Panc1 (cell line): ENCODE measurements at places on chromosomes 16 and 17. TPM values are rescaled to one million over a fixed set of nuclear protein-coding genes. Genes with fewer than 3 reads are reported as not detected.
A peak's percentile ranks its signal among the peaks of the same experiment; 100 is the strongest.

DNA sequence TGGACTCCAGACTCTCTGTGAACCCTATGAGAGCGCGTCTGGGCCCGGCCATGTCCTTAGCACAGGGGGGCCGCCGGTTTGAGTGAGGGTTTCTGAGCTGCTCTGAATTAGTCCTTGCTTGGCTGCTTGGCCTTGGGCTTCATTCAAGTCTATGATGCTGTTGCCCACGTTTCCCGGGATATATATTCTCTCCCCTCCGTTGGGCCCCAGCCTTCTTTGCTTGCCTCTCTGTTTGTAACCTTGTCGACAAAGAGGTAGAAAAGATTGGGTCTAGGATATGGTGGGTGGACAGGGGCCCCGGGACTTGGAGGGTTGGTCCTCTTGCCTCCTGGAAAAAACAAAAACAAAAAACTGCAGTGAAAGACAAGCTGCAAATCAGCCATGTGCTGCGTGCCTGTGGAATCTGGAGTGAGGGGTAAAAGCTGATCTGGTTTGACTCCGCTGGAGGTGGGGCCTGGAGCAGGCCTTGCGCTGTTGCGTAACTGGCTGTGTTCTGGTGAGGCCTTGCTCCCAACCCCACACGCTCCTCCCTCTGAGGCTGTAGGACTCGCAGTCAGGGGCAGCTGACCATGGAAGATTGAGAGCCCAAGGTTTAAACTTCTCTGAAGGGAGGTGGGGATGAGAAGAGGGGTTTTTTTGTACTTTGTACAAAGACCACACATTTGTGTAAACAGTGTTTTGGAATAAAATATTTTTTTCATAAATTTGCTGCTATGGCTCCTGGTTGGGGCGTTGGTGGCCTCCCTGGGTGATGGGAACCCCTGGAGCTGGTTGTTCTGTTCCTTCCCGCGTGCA is 23.1 kb downstream of the STAT5A start:
- no peak overlapping the region for H3K4me3 ChIP-seq
- no peak for DNase-seq
- H3K36me3 ChIP-seq, result no peaks in the 10 kb centered on the region
- peak overlapping the region; percentile 84 for H3K27ac ChIP-seq
- H3K4me1 ChIP-seq, result peaks cover 46% of the 10 kb centered on the region

DNA sequence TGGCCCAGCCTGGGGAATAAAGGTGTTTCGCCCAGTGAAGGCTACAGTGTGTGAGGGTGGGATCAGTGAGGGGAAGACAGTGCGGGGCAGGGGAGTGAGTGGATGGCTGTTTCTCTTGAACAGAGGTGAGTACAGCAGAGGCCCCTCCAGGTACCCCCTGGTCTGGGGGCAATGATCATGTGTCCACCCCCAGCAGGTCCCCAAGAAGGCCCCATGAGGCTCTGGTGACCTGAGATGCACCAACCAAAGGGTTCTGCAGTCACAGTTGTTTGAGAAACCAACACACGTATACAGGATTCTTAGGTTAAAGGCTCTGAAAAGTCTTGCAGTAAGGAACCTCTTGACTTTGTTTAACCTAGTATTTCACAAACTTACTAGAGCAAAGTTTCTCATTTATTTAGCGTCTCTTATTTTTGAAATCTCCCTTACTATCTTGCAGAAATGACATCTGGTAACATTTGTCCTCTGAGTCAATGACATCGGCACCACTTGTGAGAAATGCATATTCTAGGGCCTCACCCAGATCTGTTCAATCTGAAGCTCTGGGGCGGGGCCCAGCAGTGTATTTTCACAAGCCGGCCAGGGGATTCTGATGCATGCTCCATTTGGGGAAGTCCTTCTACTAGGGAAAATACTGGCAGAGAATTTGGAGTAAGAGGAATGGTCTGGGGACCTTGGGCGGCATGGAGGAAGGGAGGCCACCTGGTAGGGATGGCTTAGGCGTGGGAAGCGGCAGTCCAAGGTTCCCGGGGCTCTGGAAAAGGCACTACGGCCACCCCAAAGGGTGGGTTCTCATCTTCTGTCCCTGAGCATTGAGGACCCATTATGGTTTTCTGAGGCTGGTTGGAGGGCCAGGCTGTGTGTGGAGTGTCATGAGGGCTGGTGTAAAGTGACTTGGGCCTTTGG is 217.3 kb downstream of the NTN1 start:
- DNase-seq, result no peak
- no peaks in the 10 kb centered on the region for H3K36me3 ChIP-seq
- peak overlapping the region; percentile 59 for H3K4me3 ChIP-seq
- no peak overlapping the region; the same call in 1 of the 2 replicates for H3K27ac ChIP-seq

- H3K4me1 ChIP-seq, result no peaks in the 10 kb centered on the region
- H3K27me3 ChIP-seq, result no peaks in the 10 kb centered on the region
- no peak for DNase-seq
- H3K36me3 ChIP-seq, result no peaks in the 10 kb centered on the region
- H3K27ac ChIP-seq, result no peak overlapping the region
- H3K4me3 ChIP-seq, result no peak overlapping the region
Observed at GRCh38 chr16:6988846-6989245, 343.8 kb upstream of the RBFOX1 start.

GRCh38 chr16:82761236-82761635 is 134.5 kb downstream of the CDH13 start:
- H3K4me3 ChIP-seq, result no peak overlapping the region
- no peaks in the 10 kb centered on the region for H3K36me3 ChIP-seq
- no peaks in the 10 kb centered on the region for H3K4me1 ChIP-seq
- no peak overlapping the region for H3K27ac ChIP-seq
- no peaks in the 10 kb centered on the region for H3K27me3 ChIP-seq
- DNase-seq, result no peak

GRCh38 chr17:51147650-51148049 is 5.7 kb upstream of the NME1 start:
- H3K27me3 ChIP-seq, result no peaks in the 10 kb centered on the region
- no peaks in the 10 kb centered on the region for H3K36me3 ChIP-seq
- no peak overlapping the region for H3K27ac ChIP-seq
- DNase-seq, result no peak
- no peaks in the 10 kb centered on the region for H3K4me1 ChIP-seq
- H3K4me3 ChIP-seq, result no peak overlapping the region

DNA sequence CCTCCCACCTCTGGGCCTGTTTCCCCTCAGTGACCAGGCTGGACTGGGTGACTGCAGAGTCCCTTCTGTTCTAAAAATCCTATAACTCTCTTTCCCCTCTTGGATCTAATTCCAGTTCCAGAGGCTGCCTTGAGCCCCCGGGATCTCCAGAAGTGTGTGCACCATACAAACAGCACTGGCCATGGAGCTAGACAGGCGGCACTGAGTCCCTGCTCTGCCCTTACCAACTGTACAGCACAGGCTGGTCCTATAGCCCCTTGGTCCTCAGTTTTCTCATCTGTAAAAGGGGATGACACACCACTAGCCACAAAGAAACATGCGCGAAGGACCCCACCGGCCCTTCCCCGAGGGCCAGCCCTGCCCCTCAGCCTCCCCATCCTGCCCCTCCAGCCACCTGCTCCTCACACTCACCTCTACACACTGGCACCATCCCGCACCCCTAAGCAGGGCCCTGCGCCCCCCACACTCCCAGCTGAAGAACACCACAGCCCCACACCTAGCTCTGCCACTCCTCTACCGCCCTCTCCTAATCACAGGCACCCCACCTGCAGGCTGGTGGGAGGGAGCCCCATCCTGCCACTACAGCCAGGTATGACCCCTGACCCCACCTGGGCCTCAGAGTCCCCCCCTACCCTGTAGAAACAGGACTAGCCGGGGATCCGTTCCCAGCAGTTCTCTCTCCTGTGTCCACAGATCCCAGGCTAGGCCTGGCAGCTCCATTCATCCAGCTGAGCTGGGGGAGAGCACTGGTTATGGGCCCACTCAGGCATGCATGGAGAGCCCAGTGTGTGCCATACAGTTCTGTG is 913 bp upstream of the KRT16 start:
- H3K27me3 ChIP-seq, result no peaks in the 10 kb centered on the region
- no peak for DNase-seq
- no peaks in the 10 kb centered on the region for H3K36me3 ChIP-seq

DNA sequence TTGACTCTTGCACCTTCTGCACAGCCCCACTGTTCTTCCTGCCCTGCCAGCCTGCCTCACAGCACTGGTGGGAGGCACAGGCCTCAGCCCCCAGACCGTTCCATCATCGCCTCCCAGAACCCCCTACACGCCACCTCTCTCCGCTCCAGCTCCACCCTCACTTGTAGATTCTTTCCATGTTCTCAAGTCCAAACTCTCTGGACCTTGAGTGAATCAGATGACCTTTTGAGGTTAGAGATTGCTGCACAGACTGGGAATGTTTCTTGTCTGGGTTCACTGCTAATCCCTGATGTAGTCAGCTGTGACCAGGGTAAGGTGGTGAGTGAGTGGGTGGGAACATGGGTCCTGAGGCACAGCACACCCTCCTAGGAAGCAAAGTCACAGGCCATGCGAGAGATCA is 272.4 kb downstream of the IRF8 start:
- H3K27me3 ChIP-seq, result peaks cover 5% of the 10 kb centered on the region; the same call in 1 of the 2 replicates
- no peak overlapping the region for H3K4me3 ChIP-seq
- H3K36me3 ChIP-seq, result no peaks in the 10 kb centered on the region
- no peak for DNase-seq
- H3K4me1 ChIP-seq, result no peaks in the 10 kb centered on the region
- H3K27ac ChIP-seq, result no peak overlapping the region

DNA sequence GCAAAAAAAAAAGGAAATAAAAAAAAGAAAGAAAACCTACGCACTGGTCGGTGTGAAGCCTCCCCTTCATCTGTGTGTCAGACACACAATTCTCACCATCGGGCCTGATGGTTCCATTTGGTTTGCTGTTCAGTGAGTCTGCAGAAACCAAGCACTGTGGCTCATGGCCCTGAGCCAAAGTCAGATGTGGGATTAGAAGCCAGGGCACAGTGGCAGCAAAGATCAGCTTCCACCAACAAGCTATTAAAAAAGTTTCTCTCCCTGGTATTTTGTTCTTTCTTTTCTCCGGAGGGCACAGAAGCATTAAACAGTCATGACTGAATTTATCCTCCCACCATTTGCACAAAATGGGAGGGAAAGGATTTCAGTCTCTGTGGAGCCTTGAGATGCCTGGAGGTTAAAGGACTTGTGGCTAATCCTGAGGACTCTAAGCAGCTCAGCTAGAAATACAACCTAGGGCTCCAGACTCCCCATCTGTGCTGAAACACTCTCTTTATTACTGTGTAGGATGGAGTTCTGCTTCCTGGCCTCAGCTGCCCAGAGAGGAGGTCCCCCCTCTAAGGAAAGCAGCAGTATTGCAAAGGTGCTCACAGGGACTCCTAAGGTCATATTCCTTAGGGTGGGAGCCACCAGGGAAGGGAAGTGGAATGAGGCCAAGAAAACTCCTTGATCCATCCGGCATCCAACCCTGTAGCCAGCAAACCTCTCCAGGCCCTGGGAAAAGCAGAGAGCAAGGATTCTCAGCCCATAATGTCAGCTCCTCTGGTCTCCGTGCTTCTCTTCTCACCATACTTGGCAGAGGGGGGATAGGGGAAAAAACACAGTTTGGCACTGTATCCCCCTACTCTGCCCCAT is 28.2 kb downstream of the SLC39A11 start:
- peaks cover 12% of the 10 kb centered on the region for H3K4me1 ChIP-seq
- H3K27me3 ChIP-seq, result no peaks in the 10 kb centered on the region
- no peak overlapping the region for H3K4me3 ChIP-seq
- H3K27ac ChIP-seq, result no peak overlapping the region
- no peak for DNase-seq

- no peaks in the 10 kb centered on the region; the same call in 1 of the 2 replicates for H3K36me3 ChIP-seq
- peak overlapping the region; percentile 78 for H3K27ac ChIP-seq
- H3K4me1 ChIP-seq, result peaks cover 10% of the 10 kb centered on the region
- DNase-seq, result peak; percentile 62
- H3K27me3 ChIP-seq, result no peaks in the 10 kb centered on the region
Observed at GRCh38 chr17:75404223-75404730, 1.2 kb downstream of the GRB2 start.

DNA sequence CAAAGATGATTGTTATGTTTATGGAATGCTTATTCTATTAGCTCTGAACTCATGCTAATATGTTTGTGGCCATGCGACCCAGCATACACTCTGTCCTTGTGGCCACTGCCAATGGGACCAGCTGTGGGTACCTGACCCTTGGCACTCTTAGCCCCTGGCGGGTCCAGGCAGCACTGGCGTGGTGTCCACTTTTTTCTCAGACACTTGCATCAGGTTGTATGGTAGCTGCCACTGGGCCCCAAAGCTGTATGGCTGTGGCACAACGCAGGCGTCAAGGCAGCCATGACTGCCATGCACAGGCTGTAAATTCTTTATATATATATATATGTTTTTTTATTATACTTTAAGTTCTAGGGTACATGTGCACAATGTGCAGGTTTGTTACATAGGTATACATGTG is 12.2 kb upstream of the WNT9B start:
- H3K4me3 ChIP-seq, result no peak overlapping the region
- DNase-seq, result no peak
- no peak overlapping the region for H3K27ac ChIP-seq
- peaks cover 3% of the 10 kb centered on the region; the same call in 1 of the 2 replicates for H3K27me3 ChIP-seq
- H3K36me3 ChIP-seq, result no peaks in the 10 kb centered on the region

- DNase-seq, result no peak
- H3K36me3 ChIP-seq, result no peaks in the 10 kb centered on the region
- peak overlapping the region; percentile 84; the same call in 1 of the 2 replicates for H3K27ac ChIP-seq
- peaks cover 44% of the 10 kb centered on the region for H3K4me1 ChIP-seq
- no peaks in the 10 kb centered on the region for H3K27me3 ChIP-seq
Observed at GRCh38 chr17:82386881-82387704, 15.5 kb downstream of the UTS2R start.

- H3K27ac ChIP-seq, result no peak overlapping the region
- peaks cover 20% of the 10 kb centered on the region for H3K4me1 ChIP-seq
- no peaks in the 10 kb centered on the region for H3K36me3 ChIP-seq
- DNase-seq, result no peak
- H3K4me3 ChIP-seq, result no peak overlapping the region
- no peaks in the 10 kb centered on the region for H3K27me3 ChIP-seq
Observed at GRCh38 chr16:77221482-77221881, 22.3 kb downstream of the SYCE1L start.

GRCh38 chr17:28471531-28472342 is 1.7 kb upstream of the SLC13A2 start:
- no peaks in the 10 kb centered on the region for H3K36me3 ChIP-seq
- no peak for DNase-seq
- no peak overlapping the region for H3K4me3 ChIP-seq
- H3K4me1 ChIP-seq, result no peaks in the 10 kb centered on the region
- H3K27me3 ChIP-seq, result peaks cover 3% of the 10 kb centered on the region; the same call in 1 of the 2 replicates

GRCh38 chr16:17251496-17251895 is 219.3 kb downstream of the XYLT1 start:
- no peaks in the 10 kb centered on the region for H3K27me3 ChIP-seq
- H3K4me1 ChIP-seq, result no peaks in the 10 kb centered on the region

- peaks cover 8% of the 10 kb centered on the region for H3K36me3 ChIP-seq
- DNase-seq, result no peak
- H3K4me1 ChIP-seq, result no peaks in the 10 kb centered on the region; the same call in 1 of the 2 replicates
- H3K27ac ChIP-seq, result peak overlapping the region; percentile 76
- H3K4me3 ChIP-seq, result peak overlapping the region; percentile 70
Observed at GRCh38 chr16:81035975-81036750, 521 bp downstream of the ATMIN start.

The RASL10B gene
- 4.3 TPM for total RNA-seq

The POLR2A gene
- 181 TPM for total RNA-seq

The TERB1 gene
- not detected for total RNA-seq

The KIF18B gene
- total RNA-seq, result 31.3 TPM

The OTOP3 gene
- total RNA-seq, result not detected

The NPIPB2 gene
- 10.3 TPM for total RNA-seq

The MT1A gene
- 52.1 TPM for total RNA-seq

The HIC1 gene
- 1.4 TPM for total RNA-seq
